Colonic mucosa (tissue), 4 donors: ENCODE measurements at places on chromosomes 3 and 15. TPM values are rescaled to one million over a fixed set of nuclear protein-coding genes. Genes with fewer than 3 reads are reported as not detected.

- no peaks in the 10 kb centered on the region for H3K36me3 ChIP-seq
- H3K27me3 ChIP-seq = no peaks in the 10 kb centered on the region
- H3K27ac ChIP-seq = no peak overlapping the region
- no peak overlapping the region for H3K4me3 ChIP-seq
- DNase-seq = no peak
These were observed 800.7 kb downstream of the NAALADL2 start for GRCh38 chr3:175659670-175660350.

DNA sequence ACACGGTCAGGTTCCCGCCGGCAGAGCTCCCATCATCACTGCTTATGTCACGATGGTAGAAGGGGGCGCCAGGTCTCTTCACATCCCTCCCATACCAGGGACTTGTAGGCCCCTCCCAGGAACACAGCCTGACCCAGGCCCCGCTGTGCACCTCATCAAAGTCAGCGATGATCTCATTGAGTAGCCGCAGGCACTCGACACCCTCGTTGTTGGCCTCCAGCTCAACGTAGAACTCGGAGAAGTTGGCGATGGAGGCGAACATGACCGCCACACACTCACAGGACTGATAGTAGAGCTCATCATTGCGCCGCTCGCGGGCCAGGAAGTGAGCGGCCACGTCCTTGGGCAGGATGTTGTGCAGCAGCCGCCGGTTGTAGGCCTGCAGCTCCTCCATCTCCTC, 89.2 kb downstream of the SEC22A start:
- no peak overlapping the region for H3K27ac ChIP-seq
- no peak overlapping the region for H3K4me3 ChIP-seq
- H3K36me3 ChIP-seq = no peaks in the 10 kb centered on the region
- no peak for DNase-seq
- no peaks in the 10 kb centered on the region for H3K27me3 ChIP-seq

Gene C2CD4A
- total RNA-seq = 2.4 TPM

- H3K4me1 ChIP-seq = no peaks in the 10 kb centered on the region
- no peaks in the 10 kb centered on the region for H3K27me3 ChIP-seq
- H3K27ac ChIP-seq = peak overlapping the region; percentile 1
- H3K4me3 ChIP-seq = no peak overlapping the region
- no peaks in the 10 kb centered on the region for H3K36me3 ChIP-seq
These were observed 58.2 kb downstream of the AAGAB start for GRCh38 chr15:67196222-67196621.

DNA sequence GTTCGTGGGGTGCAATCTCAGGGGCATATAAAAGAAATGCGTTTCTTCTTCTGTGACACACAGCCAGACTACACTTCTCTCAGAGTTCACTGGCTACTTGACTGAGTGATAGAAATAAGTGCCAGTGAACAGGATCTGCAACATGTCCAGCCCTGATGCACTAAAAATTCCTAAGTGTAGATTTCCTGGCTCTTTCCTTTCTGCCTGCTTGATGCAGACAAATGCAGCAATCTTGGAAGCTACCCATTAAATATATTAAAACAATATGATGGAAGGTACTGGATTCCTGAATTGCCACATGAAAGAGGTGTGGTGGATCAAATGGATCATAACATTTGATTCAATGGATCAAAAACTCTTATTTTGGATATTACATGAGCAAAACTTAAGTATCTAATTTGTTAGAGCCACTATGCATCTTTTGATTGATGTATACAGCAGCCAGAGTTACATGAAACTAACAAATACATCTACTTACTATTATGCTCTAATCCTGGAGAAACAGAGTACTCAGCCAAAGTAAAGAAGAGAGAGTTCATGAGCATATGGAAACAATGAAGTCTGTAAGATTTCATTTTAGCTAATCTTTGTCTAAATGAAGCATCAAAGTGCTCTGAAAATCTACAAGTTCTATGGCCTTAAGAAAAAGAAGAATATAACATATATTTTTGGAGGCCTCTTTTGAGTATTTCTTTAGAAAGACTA, 222.6 kb downstream of the ZNF385D start:
- H3K27me3 ChIP-seq = no peaks in the 10 kb centered on the region
- no peak overlapping the region for H3K4me3 ChIP-seq
- H3K27ac ChIP-seq = no peak overlapping the region
- DNase-seq = no peak
- no peaks in the 10 kb centered on the region for H3K4me1 ChIP-seq
- no peaks in the 10 kb centered on the region for H3K36me3 ChIP-seq

Gene GOLGA8R
- total RNA-seq = 0.54 TPM

Gene C3orf85
- 10.5 TPM for total RNA-seq

- H3K27ac ChIP-seq = peak overlapping the region; percentile 38
- DNase-seq = no peak
- H3K36me3 ChIP-seq = no peaks in the 10 kb centered on the region
- no peaks in the 10 kb centered on the region for H3K4me1 ChIP-seq
- no peak overlapping the region for H3K4me3 ChIP-seq
- no peaks in the 10 kb centered on the region for H3K27me3 ChIP-seq
These were observed 103.3 kb downstream of the SNRK start for GRCh38 chr3:43389388-43390254.

DNA sequence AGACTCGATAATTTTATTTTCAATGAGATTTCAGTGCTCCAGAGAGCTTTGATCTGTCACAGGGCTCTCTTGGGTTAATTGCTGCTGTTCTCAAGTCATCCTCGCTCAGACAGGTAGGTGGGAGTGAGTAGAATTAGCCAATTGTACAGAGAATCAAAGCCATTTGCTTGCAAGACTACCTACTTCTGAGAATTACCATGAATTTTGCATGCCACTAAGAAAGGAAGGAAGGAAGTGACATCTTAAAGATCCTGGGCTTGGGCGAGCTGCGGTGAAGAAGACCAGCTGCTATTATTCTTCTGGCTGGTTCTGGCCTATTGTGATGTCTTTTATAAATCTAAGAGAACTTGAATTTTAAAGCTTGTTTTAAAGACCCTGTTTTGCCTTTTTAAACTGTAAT, 154.1 kb upstream of the LPP start:
- H3K4me1 ChIP-seq = peaks cover 6% of the 10 kb centered on the region
- H3K36me3 ChIP-seq = no peaks in the 10 kb centered on the region
- H3K27me3 ChIP-seq = no peaks in the 10 kb centered on the region
- DNase-seq = no peak
